Right kidney (tissue), 9 donors: ENCODE measurements at places on chromosomes 11 and 22.

DNA sequence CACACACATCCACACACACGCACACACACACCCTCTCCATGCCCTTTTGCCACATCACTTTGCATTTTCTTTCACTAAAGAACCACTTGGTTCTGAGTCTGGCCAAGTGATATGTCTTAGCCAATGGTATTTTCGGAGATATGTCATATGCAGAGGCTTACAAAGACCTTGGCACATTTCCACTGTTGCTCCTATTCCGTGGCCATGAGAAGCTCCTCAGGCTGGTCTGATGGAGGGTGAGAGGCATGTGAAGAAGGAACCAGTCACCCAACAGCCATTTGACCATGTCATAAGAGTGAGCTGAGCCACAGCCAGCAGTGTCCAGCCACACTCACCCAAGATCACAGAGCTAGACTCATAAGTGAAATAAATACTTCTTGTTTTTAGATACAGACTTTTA lies 212.6 kb upstream of the NAV2 start:
- DNase-seq: no peak

DNA sequence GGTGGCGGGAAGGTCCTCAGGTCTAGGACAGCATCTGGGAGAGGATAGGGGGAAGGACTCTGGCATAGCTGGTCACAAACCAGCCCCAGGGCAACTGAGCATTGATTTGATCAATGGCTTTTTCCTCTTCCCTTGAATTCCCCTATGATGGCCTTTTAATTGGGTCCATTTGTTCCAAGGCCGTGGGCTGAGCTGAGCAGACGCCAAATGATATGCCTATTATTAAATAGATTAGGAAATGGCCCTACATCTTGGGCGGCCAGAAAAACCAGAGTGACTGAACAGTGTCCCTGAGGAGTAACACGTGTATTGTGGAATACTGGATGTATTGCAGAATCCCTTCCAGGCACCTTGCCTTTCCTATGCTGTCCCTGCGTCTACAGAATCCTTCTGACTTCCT lies 26.7 kb upstream of the P2RY6 start:
- DNase-seq: no peak

DNA sequence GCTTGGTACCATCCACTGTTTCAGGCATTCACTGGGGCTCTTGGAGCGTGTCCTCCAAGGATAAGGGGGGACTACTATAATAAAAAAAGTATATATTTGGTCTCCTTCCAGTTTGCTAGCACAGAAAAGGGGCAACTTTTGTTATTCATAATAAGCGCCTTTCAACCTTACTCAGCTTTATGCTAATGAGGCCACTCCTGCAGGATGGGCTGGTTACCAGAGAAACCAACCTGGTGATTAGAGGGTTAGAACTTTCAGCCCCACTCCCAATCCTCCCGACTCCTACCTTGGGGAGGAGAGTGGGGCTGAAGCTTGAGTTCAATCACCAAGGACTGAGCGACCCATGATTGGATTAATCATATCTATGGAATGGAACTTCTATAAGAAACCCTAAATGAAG lies 31.8 kb downstream of the PPFIBP2 start:
- DNase-seq: no peak

- DNase-seq: no peak
Measured at GRCh38 chr11:116112087-116112935, 608.1 kb upstream of the CADM1 start.

DNA sequence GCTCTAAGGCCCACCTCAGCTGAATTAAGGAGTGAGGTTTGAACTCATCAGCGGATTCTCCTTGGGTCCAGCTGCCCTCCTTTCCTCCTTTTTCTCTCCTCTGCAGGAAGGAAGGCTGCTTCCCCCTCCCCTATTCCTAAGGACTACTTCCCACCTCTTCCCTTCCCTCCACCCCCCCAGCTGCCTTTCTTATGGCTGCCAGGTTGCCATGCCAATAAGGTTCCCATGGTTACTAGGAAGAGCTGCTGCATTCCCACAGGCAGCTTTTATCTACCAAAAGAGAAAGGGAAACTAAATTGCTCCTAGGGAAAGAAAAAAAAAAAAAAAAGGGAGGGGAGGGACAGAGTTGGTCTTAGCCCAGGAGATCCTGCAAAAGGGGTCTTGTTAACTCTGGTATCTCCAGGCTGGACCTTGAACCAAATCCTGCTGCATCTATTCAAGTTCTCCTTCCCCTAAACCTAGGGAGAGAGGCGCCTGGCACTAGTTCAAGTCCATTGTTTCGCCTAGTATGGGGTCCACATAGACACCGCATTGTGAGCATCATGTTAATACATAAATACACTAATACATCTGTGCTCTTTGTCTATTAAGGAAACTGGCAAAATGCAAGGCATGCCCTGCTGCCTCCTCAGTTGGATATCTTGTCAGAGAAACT lies 21.2 kb upstream of the FEZ1 start:
- DNase-seq: peak; percentile 9

GRCh38 chr11:122439866-122440810 lies 215.4 kb upstream of the UBASH3B start:
- DNase-seq: peak; percentile 72

- DNase-seq: no peak
Measured at GRCh38 chr22:45308391-45308956, 1.3 kb upstream of the FAM118A start.

- no peak for DNase-seq
Measured at GRCh38 chr11:6626971-6627761, 7.9 kb upstream of the TPP1 start.

GRCh38 chr11:77151804-77152509 lies 23.9 kb downstream of the MYO7A start:
- DNase-seq: no peak

- DNase-seq: no peak
Measured at GRCh38 chr11:103878646-103879045, 157.8 kb upstream of the DDI1 start.

DNA sequence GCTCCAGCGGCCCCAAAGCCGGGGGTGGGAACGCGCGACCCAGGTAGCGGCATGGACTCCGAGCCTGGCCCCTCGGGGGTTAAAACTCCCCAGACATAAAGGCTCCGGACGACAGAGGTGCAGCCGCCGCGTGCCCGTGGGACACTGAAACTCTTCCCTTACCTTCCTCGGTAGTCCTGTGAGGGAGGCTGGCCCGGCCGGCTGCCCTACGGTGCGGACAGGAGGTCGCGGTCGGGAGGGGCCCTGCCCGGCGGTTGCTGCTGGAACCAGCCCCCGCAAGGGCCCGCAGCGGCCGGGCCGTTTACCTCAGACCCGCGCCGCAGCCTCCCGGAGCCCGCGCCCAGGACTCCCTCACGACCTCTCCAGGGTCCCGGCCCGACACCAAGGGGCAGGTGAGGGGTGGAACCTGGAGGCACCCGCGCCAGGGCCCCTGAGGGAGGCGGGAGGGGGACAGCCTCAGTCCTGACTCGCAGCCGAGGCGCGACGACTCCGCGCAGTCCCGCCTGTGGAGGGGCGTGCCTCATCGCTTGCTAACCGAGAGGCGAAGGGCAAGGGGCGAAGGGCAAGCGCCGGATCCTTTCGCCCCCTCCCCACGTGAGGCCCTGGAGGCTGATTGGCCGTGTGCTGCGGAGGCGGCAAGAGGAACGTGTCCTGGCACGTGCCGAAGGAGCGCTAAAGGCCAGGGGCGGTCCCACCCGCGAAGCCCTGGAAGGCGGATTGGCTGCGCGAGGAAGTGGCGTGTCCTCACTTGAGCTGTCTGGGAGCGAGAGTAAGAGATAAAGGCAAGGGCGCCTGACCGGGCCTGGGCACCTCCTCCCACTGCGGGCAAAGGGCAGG lies at the start of gene UPB1:
TSS of gene UPB1 (plus strand) at position 805 of the 837 bp plus-strand sequence. CDS start 72 bp downstream, outside the sequence.
- peak; percentile 57 for DNase-seq

- no peak for DNase-seq
Measured at GRCh38 chr11:118670063-118670462, 9.4 kb downstream of the TREH start.

GRCh38 chr11:61056981-61057380 lies 45.3 kb upstream of the CD5 start:
- no peak for DNase-seq
